NCI-H187 (cell line): ENCODE measurements at places on chromosomes 11 and 22.

DNA sequence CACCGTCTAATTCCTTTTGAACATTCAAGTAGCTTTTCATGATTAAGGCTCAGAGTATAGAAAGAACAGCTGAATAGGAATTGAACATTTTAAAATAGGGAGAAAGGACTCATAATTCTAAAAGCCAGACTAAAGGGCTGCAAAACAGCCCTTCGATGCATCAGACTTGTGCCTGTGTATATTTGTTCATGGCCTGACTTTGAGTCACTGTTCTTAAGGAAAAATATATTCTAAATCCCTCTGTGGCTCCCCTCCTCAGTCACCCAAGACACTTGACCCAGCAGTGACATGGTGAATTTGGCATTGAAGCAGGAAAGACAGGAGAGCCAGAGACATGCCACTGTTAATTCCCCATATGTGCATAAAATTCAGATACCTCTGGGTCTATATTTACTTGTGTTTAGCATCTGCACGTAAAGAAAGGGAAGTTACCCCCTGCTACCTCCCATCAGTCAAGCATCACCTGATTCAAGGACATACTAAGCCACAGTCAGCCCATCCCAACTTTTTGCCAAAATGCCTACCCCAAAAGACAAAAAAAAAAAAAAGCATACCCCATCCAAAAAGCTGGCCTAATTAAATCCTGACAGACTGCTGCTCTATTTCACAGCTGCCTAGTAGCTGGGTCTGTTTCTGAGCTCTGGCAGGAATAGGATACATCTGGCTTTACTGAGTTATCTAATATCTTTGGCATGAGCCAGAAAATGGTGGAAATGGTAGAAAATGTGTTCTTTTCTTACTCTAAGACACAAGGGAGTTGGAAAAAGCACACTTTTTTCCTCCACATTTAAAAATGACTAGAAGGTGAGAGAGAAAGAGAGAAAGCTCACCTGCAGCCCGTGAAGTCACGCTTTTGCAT is 93.5 kb downstream of the COMMD9 start:
- no peak for DNase-seq

DNA sequence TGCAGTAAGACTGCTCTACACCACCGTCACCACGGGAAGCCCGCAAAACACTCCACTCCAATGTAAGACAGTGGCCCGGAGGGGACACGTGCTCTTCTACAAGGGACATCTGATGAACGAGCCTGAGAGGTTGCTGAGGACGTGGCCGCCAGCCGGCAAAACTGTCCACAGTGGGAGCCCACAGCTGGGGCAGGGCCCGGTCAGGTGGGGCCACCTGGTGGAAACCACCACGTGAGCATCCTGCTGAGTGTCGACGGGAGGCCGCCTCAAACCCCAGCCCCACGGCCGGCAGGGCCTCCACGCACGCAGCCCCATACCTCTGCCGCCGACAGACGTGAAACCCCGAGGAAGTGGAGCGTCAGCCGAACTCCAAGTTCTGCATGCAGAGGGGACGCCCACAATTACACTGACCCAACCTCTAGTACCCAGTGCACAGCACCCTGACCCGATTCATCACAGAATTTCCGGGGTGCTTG is 42.6 kb downstream of the BRD1 start:
- DNase-seq: no peak

- DNase-seq: no peak
Observed at GRCh38 chr11:68383976-68384501, 71.6 kb downstream of the LRP5 start.

- DNase-seq: no peak
Observed at GRCh38 chr11:122524898-122525297, 130.6 kb upstream of the UBASH3B start.

- no peak for DNase-seq
Observed at GRCh38 chr11:115377882-115378296, 126.3 kb downstream of the CADM1 start.

DNA sequence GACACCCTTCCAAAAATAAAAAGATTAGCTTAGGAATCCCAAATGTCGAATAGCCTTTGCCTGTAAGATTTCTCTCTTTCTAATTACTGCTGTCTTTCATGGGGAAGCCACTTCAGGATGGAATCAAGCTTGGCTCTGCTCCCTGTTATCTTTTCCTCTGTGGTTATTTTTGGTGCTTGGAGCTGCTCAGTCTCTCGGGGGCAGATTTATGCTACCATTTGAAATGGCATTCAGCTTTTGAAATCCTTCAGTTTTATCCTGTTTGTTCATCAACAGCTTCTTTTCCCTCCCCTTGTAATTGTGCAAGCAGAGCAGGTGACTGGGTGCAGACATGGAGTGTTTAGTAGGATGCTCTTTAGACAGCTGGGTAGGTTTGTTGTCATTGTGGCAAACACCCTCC is 111.0 kb downstream of the DBX1 start:
- no peak for DNase-seq

GRCh38 chr11:12764187-12764914 is 90.1 kb downstream of the TEAD1 start:
- no peak for DNase-seq

DNA sequence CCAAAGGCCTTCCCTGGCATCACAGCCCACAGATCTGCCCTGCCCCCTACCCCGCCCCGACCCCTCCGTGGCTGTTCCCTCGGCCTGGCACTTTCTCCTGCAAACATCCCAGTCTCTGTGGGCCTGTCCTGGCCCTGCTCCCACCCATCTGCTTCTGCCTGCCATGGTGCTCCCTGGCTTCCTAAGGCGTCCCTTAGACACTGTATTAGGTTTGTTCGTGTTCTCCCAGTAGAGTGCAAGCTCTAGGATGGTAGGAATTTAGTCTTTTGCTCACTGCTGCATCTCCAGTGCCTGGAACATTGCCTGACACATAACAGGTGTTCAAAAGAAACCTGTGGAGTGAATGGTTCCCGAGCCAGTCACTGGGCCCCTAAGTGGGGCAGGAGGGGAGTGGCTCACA is 69.6 kb upstream of the PITPNB start:
- no peak for DNase-seq

GRCh38 chr22:43944670-43945430 is 10.4 kb upstream of the SAMM50 start:
- DNase-seq: no peak

- no peak for DNase-seq
Observed at GRCh38 chr11:44792171-44792570, 65.4 kb downstream of the TSPAN18 start.

- no peak for DNase-seq
Observed at GRCh38 chr11:129267716-129268115, 75.6 kb upstream of the ARHGAP32 start.

- no peak for DNase-seq
Observed at GRCh38 chr11:132357811-132358572, 987.6 kb downstream of the NTM start.

DNA sequence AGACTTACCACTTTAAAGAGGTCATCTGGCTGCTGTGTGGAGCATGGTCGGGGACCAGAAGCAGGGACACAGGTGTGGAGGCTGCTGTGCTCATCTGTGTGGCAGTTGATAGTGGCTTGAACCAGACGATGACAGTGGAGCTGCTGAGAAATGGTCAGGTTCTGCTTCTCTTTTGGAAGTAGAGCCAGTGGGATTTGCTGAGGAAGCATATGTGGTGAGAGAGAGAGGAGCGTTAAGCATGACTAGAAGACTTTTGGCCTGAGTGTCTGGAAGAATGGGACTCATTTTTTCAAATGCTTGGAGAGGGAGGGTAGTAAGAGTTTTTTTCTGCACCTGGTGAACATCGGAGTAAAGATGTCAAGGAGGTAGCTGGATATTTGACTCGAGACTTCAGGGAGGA is 12.5 kb upstream of the SREBF2 start:
- DNase-seq: no peak

DNA sequence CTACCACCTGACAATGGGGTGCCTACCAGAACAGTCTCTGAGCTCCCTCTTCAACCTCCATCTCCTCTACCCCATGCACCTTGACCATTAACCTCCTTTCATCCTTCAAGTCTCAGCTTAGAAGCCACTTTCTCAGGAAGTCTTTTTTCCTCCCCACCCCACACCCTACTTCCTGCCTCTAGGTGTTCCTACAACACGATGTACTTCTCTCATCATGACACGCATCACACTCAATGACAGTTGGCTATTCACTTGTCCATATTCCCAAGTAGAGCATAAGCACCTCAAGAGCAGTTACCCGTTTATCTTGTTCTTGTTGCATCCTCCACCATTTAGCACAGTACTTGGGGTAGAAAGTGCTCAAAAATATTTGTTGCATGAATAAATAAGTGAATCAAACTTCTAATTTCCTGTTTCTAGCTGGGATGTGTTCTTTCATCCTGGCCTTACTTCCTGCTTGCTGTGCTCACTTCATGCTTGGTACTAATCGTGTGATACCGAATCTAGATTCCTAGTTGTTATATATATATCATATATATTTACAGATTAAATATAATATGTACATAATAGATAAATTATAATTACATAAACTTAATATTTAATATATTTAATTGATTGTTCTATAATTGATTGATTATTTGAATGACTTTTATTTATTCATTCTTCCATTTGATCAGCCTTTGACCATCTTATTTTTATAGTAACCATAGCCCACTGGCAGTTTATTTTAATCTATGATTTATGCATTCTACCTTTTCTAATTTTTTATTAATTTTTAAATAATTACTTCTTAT is 177.5 kb upstream of the TMEM45B start:
- no peak for DNase-seq

GRCh38 chr11:31699066-31699465 is 112.1 kb downstream of the PAX6 start:
- DNase-seq: no peak

GRCh38 chr11:59225017-59225416 is 12.3 kb upstream of the MPEG1 start:
- no peak for DNase-seq

- DNase-seq: no peak
Observed at GRCh38 chr11:72781313-72782080, 12.3 kb downstream of the STARD10 start.

- DNase-seq: no peak
Observed at GRCh38 chr11:103953797-103954486, 82.5 kb upstream of the DDI1 start.

- no peak for DNase-seq
Observed at GRCh38 chr11:1078191-1078601, 3.5 kb downstream of the MUC2 start.

DNA sequence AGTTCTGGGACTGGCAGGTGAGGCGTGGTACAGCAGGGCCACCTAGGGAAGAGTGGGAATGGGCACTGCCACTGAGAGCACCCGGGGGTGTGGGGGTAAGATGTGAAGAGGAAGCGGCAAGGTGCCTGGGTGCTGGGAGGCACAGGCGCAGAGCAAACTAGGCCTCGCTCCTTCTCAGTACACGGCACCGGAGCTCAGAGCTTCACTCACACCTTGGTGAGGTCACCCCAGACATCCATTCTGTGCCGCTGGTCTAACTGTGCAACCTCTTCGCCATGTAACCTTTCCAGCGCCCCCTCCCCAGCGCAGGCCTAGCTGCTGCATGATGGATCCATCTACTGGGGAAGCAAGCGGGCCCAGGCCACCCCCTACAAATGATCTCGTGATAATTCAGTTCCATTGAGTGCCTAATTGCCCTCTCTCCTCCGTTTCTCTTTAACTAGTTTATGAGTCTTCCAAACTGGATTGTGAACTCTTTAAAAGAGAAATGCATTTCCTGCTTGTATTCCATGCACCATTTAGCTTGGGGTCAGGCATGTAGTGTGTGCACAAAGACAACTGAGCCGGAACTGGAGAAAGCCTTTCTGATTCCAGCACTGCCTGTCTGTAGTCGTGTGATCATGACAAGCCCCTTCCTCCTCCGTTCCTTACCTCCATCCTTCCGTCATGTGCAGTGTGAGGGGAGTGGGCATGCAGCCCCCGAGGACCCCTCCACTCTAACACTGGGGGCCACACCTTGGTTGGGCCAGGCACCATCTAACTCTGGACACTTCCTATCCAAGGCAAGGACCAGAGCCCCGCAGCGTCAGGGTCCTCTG is 1475.2 kb downstream of the TBC1D22A start:
- no peak for DNase-seq

DNA sequence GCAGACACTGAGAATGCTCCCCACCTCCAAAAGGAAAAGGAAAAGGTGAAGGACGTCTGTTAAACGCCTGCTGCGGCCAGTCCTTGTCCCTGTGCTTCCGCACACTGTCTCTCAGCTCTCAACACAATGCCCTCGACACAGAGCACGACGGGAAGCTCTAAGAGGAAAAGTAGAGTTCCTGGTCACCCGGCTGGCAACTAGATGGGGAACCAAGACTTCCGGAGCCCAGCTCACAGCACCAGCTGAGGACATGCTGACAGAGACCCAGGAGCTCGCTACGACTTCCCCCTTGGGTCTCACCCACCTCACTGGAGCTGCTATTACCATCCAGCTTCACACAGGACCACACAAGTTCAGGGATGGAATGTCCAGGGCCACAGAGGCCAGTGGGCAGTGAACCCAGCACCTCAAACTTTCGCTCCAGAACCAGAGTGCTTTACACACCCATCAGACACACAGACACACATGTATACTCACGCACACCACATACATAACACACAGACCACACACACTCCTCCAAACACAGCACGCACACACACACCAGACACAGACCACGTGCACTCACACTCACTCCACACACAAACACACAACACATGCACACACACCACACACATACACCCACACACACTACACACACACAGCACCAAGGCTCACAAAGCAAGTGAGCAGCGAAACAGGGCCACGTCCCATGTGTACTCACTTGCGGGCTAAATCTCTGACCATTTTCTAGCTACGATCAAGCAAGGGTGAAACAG is 9.6 kb downstream of the SULT4A1 start:
- no peak for DNase-seq

- DNase-seq: no peak
Observed at GRCh38 chr11:123559523-123559955, 94.9 kb downstream of the SCN3B start.
